Sigmoid colon (tissue), 7 donors: ENCODE measurements at places on chromosomes 2 and 18. TPM values are rescaled to one million over a fixed set of nuclear protein-coding genes. Genes with fewer than 3 reads are reported as not detected.

KCNE4 gene
- total RNA-seq: 18.7 TPM

REG3G gene
- total RNA-seq: not detected

EHD3 gene
- 3.7 TPM for total RNA-seq

PSD4 gene
- total RNA-seq: 1.4 TPM

TCF7L1 gene
- 7.1 TPM for total RNA-seq

CPO gene
- 0.95 TPM for total RNA-seq

ACOXL gene
- not detected for total RNA-seq

RAB6C gene
- 0.36 TPM for total RNA-seq

HOXD8 gene
- 10.2 TPM for total RNA-seq

MRPS5 gene
- total RNA-seq: 50.2 TPM

CD8A gene
- total RNA-seq: 1.5 TPM

PIKFYVE gene
- total RNA-seq: 27.2 TPM

NEUROD1 gene
- not detected for total RNA-seq

GKN2 gene
- not detected for total RNA-seq

DUSP2 gene
- total RNA-seq: not detected

KCNG2 gene
- total RNA-seq: not detected

SLC8A1 gene
- total RNA-seq: 299 TPM

THSD7B gene
- 0.16 TPM for total RNA-seq

SLC9A4 gene
- not detected for total RNA-seq

LGALSL gene
- total RNA-seq: 9.8 TPM

MYO1B gene
- total RNA-seq: 9.3 TPM

POTEJ gene
- total RNA-seq: not detected
